NT2/D1 (cell line): ENCODE measurements at places on chromosomes 3 and 15.

DNA sequence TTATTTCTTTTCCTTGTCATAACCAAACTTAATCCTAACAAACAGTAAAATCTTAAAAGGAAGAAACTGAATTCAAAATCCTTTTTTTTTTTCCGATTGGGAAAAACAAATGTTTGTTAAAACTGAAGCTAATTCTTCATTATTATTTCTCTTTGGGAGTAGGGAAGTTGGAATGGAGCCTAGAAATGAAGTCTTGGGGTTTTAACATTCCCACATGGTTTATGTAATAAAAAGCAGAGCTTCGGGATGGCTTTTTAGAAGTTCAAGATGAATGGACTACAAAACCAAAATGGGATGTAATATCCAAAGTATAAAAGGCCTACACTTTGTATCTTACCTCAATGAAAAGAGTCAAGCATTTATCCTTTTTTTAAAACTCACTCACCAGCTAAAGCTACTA lies 189.0 kb upstream of the TMC3 start:
- no peak for DNase-seq

DNA sequence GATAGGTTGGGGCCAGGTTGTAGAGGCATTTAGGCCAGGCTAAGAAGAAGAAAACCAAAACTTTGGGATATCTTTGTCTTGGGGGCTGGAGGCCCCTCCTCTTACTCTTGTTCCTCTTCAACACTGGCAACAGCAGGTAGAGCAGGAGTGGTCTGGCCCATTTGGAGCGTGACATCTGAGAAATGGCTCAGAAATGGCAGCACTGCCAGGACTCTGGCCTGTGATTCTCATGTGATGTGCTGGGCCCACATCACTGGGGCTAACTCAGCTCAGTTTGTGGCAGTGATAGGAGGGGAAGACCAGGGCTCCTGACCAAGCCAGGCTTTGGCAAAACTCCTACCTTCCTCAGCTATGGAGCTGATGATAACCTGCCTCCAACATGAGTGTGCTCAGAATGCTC lies 18.5 kb downstream of the PATL2 start:
- no peak for DNase-seq

DNA sequence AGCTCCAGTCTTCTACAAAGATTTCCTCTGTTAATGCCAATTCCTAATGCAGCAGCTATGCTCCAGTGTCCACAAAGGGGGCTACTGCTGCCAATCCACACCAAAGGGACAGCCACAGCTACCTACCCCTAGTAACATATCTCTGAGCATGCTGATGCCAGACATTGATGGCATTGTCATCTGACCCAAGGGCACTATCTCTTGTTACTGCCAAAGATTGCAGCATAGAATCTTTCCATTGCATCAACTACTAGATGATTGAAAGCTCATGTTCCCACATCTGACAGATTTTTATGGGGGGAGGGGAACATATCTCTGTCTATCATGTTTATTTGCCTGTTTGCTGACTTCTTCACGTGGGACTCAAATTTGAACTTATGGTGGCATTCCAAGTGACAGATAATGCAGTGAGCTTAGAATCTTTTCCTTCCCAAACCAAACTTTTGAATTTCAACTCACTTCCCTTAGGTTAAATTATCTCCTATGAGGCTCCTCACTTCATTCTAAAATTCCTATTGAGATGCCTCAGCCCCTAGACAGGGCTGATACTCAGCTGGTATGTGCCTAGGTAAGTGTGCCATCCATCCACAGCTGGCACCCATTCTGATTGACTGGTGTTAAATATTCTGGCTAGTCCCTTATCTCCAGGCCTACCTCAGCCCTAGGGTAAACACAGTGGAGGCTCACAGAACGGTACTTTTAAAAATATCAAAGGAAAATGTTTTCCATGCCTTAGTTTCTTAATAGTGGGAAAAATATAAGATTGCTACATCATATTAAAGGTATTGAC lies 100.3 kb downstream of the STRIT1 start:
- no peak for DNase-seq

- DNase-seq = no peak
These were observed 7.5 kb upstream of the PHLDB2 start for GRCh38 chr3:111851511-111851954.

DNA sequence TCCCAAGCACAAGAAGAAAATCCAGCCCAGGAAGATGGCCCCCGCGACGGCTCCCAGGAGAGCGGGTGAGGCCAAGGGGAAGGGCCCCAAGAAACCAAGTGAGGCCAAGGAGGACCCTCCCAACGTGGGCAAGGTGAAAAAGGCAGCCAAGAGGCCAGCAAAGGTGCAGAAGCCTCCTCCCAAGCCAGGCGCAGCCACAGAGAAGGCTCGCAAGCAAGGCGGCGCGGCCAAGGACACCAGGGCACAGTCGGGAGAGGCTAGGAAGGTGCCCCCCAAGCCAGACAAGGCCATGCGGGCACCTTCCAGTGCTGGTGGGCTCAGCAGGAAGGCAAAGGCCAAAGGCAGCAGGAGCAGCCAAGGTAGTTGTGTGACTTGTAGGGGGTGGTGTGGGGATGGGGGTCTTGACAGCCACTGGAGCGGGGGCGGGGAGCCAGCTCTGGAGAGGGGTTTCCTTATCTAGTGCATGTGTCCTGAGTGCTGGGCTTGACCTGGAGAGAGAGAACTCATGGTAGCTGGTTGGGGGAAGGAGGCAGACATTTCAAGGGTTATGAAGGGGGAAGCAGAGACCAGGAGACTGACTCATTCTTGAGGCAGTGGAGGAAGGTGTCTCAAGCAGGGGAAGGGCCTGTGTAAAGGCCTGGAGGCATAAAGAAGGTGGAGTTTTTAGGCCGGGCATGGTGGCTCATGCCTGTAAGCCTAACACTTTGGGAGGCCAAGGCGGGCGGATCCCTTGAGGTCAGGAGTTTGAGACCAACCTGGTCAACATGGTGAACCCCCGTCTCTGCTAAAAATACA lies 6.2 kb downstream of the H1-8 start:
- DNase-seq = no peak

DNA sequence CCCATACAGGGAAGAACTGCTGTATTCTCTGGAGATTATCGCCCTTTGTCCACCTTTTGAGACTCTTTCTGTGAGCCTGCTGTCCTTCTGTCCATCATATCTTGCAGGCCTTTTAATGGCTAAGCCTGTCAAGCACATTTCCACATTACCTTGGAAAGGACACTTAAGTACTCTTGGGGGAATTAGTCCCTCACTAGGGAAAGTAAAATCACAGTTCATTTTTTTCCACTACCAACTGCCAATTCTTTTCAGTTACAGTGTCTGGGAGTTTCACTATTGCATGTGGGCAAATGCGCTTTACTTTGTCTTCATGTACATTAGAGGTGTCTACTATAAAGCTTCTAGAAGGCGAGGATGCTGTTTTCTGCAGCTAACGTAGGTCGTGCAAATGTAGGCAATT lies 242.1 kb downstream of the NSUN3 start:
- DNase-seq = no peak

GRCh38 chr15:90451053-90451850 lies 63.2 kb downstream of the IQGAP1 start:
- DNase-seq = peak; percentile 38

DNA sequence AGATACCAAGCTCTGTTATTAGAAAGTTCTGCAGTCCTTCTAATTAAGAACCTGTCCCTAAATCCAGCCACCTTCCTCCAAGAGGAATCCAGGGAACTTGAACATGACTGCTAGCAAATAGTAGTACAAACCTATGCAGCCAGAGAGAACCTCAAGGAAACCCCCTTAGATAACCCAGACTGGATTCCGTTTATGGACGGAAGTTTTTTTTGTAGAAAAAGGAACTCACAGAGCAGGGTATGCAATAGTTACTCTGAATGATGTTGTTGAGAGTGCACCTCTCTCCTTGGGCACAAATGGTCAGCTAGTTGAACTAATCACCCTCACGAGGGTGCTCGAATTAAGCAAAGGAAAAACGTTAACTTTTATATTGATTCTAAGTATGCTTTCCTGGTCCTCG lies 40.8 kb downstream of the TM4SF18 start:
- DNase-seq = no peak

GRCh38 chr3:69817988-69818387 lies 78.7 kb downstream of the MITF start:
- no peak for DNase-seq

DNA sequence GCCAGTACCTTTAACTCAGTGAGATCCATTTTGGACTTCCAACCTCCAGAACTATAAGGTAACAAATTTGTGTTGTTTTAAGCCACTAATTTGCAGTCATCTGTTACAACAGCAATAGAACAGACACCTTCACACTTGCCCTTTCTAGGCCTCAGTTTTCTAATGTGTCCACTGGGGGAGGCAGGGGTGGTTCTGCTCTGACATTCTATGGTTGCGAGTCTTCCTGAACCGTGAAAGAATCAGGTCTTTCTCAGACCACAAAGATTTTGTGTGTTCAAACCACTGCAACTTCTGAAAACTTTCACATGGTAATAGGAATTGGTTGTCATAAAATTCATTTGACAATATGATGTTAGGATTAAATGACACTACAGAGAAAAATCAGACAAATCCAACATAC lies 26.8 kb upstream of the CSTA start:
- DNase-seq = no peak

- no peak for DNase-seq
These were observed 32.0 kb upstream of the ZNF445 start for GRCh38 chr3:44509393-44509921.

DNA sequence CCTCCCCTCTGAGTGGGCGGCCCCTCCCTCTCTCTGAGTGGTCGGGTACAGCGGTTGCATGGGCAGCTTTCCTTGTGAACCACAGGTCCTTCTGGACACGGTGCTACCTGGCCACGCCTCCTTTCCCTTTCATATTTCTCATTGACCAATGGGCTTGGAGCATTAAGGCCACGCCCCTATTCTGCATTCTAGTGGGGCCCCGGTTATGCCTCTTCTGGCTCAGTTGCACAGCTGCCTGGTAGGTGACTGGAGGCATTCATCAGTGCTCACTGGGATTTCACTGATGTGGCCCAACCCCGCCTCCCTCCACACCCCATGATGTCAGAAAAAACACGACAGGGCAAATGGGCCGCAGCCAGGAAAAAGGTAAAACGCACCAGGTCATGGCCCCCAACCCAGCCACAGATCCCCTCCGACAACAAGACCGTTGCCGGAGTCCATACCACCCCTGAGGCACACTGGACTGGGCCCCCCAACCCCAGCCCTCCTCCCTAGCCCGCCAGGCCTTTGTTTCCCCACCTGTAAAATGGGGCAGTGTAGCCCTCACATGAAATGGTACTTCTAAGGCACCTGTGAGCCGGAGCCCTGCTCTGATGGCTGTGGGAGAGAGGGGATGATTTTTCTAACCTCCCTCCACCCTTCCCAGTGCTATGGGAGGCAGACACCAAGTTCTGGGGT lies 26.3 kb downstream of the NGRN start:
- no peak for DNase-seq

DNA sequence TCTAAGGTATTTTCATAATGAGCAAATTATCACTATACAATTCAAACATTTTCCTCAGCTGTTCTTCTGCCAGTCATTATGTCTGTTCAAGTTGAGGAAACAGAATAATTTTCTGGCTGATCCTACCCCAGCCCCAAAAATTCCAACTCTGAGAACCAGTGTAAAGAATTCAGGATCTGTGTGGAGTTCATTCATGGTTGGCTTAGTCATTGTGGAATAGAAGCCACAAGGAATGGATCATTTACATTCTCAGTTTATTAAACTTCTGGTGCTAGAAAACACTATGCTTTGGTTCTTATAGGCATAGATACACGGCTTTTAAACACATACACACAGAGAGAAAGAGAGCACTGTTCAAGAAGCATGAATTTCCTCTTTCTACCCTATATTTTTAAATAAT lies 134.6 kb downstream of the CMSS1 start:
- no peak for DNase-seq

GRCh38 chr3:5267889-5268288 lies 80.4 kb downstream of the EDEM1 start:
- DNase-seq = no peak

DNA sequence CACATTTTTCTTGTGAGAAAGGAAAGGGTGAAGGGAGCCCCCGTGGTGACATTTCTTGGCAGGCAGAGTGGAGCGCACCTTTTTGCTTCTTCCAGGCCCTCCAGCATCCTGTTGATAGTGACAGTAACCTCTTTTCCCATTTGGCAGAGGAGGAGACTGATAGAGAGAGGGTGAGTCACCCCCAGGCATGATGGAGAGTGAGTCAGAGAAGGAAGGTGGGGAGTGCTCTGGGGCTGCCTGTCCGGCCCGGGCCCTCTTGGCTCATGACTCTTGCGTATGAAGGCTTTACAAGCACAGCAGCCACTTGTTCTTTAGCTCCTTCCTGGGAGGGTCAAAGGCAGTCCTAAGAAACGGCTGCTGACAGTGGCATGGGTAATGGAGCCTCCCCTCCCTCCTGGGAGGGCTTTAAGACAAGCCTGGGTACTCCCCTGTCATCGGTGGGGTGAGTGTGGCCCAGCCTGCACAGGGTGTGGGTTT lies 16.0 kb downstream of the ANKRD63 start:
- DNase-seq = no peak

DNA sequence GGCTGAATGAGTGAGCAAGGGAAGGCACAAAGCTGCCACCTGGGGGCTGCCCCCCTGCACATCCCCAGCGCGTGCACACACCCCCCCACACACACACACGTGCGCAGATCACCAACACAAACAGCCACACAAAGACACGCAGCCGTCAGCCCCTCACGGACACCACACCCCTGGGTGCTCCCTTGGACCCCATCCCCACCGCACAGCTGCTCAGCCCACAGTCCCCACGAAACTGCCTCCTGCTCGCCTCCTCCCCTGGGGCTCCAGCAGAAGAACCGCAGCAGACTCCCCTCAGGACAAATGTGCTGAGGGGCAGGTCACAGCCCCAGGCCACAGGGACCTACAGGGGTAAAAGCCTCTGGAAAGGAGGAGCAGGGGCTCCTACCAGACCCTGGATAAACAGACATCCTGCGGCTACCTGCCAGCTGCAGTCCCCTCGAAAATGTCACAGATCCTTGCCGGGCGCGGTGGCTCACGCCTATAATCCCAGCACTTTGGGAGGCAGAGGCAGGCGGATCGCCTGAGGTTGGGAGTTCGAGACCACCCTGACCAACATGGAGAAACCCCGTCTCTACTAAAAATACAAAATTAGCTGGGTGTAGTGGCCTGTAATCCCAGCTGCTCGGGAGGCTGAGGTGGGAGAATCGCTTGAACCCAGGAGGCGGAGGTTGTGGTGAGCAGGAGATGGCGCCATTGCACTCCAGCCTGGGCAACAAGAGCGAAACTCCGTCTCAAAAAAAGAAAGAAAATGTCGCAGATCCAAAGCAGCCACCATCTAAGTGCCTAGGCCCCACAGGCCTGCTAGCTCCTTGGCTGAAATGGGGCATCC lies 6.5 kb downstream of the TWF2 start:
- no peak for DNase-seq

- DNase-seq = no peak
These were observed 1662.7 kb downstream of the OTOL1 start for GRCh38 chr3:163159306-163159705.

DNA sequence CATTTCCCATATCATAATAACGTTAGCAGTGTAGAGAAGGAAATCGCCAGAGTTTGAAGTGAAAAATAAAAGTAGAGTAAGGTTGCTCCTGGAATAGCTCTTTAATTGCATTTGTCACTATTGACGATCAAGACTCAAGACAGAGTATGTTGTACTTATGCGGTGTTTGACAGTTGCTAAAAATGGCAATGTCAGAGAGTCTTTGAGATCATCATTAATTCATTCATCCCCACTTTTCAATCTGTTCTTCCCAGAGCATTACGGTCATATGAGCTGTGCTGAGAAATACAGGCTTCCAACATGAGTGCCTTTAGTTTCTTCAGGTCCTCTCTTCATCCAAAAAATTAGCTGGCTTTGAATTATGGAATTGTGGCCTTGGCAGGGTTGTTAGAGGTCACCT lies 173.8 kb upstream of the CHRM5 start:
- no peak for DNase-seq
